ENCODE measurements at places on chromosomes 11 and 22. TPM values are rescaled to one million over a fixed set of nuclear protein-coding genes. Genes with fewer than 3 reads are reported as not detected.

DNA sequence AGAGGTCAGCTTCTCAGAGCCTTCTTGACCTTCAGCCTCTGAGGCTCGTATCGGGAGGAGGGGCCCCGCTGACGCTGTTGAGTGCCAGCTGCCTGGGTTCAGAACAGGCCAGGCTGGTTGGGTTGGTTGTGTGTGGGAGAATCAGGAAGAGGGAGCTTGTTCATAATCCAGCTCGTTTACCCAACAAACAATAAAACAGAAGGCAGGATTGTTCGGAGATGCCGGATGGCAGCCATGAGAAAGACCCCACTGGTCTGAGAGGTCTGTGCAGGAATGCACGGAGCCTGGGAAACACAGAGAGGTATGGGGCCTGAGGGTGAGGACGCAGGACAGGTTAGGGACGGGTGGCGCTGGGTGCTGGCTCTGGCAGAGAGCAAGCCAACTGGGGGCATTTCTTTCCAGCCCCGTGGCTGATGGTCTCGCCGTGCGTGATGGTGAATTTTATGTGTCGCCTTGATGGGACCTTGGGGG, 31.6 kb upstream of the SHANK2 start:
- DNase-seq: peak; percentile 87

- no peak for DNase-seq
Observed at GRCh38 chr11:118061586-118062125, 15.2 kb upstream of the TMPRSS4 start.

- DNase-seq: no peak
Observed at GRCh38 chr11:134557571-134558257, 145.7 kb upstream of the B3GAT1 start.

DNA sequence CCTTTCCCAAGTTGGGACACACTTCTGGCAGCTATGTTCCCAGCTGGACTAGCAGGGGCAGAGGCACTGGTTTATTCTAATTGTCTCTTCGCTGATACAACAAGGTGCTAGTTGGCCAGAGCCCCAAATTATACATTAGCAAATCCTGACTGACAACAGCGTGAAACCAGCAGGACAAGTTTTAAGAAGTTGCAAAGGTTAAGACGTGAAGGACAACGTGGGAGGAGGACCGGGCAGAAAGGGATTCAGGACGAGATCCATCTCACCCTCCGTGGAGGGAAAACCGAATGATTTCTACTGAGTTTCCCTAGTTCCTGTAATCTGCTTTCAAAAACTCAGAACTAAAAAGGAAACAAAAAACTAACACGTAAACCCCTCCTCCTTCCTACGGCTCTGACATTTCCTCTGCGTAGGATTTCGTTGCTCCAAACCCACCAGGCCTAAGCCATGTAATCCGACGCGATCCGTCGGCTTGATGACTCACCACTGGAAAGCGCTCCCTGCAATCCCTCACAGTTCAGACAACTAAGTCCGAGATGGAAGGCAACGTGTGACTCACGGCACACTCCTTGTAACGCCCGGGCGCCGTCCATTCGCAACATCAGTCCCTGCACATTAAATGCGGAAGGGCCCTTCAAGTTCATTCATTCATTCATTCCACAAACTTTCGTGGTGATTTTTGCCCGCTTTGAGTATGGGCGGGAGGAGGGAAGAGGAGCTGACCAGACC, 703 bp downstream of the POGLUT3 start:
- DNase-seq: peak; percentile 79

DNA sequence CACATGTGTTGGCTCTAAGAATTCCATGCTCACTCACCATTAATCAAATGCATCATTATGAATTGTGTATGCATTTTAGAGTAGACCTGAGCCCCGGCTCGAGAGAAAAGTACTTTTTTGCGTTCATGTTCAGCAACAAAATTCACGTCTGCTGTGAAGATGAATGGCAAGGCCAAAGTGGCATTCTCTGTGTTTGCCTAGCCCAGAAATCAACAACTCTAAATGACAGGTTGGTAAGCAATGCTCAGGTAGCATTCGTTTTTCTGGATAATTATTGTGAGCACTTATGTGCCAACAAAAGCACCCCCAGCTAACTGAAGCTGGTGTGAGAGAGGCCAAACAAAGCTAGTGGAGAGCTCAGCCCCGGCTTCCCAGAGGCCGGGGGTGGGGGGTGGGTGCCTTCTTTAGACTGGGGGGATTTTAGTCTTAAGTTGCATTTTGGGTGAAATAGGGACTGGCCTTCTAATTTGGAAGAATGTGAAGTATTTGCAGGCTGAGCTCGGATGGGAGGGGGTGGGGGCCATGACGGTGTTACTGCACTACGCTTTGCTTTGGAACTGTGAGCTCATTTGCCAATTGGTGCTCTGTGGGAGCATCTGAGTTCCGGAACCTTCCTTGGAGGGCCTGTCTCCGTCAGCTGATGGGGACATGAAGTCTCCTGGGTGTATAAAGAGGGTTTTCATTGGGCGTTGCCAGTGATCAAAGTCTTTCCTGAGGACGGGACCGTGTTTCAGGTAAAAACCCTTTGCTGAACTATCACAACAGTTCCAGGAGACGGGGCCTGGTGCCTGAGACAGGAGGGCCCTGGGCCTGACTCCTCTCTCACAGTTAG, 29.0 kb upstream of the ALX4 start:
- DNase-seq: no peak

- DNase-seq: peak; percentile 77
Observed at GRCh38 chr11:65506772-65507505, 8.1 kb downstream of the MALAT1 start.

GRCh38 chr11:84250834-84251613, 964.9 kb upstream of the CCDC90B start:
- DNase-seq: no peak

GRCh38 chr11:117572671-117573070, 224.3 kb downstream of the DSCAML1 start:
- no peak for DNase-seq

GRCh38 chr11:95337175-95337957, 106.4 kb upstream of the SESN3 start:
- DNase-seq: no peak

DNA sequence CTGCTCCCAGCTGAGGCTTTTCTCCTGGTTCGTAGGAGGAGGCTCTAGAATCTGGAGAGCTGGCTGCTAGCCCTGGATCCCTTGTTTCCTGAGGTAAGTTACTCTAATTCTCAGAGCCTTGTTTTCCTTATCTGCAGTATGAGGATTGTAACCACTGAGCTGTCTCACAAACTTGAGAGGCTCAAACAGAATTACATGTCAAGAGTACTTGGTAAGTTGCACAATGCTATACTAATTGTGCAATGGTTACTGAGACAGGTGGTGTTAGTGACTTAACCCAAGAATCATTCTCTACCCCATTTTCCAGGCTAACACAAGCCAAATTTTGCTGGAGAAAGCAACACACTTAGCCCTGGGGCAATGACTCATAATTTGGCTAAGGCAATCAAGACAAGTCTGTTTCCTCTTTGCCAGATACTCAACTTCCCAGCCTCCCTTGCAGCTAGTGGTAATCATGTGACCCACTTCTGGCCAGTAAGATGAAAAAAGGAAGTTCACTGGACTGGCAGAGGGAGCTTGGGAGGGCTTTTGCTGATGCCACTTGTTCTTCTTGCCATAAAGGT, 348.0 kb downstream of the TENM4 start:
- DNase-seq: no peak

- DNase-seq: no peak
Observed at GRCh38 chr11:70526116-70527045, 128.1 kb downstream of the CTTN start.

DNA sequence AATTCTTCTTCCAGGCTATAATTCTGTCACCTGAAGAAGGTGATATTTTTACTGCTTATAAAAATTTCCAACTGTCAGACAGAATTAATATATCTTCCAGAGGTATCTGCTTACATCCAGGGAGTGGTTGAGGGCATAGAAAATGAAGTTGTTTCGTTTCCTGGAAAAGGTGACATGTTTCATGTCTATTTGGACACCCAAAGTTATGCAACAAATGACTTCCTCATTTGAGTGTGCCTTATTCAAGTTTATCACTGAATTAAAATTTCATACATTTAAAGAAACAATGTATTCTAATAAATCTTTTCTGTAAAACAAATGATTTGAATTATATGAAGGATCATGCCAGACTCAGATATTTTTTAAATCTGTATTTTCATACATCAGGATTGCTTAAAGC, 8.5 kb upstream of the GRAMD1B start:
- no peak for DNase-seq

DNA sequence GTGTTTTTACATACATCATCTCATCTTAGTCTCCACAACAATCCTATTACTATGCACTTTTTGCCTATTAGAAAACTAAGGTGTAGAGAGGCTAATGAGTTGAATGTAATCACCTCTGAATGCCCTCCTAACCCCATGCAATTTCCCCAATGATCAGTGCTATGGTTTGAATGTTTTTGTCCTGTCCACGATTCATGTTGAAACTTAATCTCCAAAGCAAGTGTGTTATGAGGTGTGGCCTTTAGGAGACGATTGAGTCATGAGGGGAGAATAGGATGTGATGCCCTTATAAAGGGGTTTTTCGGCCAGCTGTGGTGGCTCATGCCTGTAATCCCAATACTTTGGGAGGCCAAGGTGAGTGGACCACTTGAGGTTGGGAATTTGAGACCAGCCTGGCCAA, 2.0 kb upstream of the CCDC73 start:
- no peak for DNase-seq

DNA sequence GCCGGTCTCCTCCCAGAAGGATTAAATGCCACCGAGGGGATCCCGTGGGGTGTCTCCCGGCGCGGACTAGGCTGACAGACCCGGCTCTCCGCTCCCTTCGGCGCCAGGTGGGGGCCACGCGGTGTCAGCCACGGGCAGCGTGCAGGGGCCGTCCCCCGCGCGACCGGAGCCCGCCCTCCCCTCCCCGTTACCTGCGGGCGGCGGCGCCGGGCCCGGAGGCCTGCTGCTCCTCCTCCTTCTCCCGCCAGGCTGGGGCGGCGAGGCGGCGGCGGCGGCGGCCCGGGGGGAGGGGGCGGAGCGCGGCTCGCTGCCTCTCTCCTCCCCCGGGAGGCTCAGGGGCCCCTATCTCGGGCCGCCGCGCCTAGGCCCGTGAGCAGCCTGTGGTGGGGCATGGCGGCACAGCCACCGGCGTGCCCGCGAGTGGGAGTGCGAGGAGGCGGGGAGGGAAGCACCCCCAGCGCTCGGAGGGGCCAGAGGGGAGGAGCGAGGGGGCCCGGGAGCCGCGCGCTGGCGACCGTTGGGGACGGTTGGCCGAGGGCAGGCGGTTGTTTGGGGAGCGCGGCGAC, 450 bp downstream of the ZBTB44 start:
- peak; percentile 89 for DNase-seq

DNA sequence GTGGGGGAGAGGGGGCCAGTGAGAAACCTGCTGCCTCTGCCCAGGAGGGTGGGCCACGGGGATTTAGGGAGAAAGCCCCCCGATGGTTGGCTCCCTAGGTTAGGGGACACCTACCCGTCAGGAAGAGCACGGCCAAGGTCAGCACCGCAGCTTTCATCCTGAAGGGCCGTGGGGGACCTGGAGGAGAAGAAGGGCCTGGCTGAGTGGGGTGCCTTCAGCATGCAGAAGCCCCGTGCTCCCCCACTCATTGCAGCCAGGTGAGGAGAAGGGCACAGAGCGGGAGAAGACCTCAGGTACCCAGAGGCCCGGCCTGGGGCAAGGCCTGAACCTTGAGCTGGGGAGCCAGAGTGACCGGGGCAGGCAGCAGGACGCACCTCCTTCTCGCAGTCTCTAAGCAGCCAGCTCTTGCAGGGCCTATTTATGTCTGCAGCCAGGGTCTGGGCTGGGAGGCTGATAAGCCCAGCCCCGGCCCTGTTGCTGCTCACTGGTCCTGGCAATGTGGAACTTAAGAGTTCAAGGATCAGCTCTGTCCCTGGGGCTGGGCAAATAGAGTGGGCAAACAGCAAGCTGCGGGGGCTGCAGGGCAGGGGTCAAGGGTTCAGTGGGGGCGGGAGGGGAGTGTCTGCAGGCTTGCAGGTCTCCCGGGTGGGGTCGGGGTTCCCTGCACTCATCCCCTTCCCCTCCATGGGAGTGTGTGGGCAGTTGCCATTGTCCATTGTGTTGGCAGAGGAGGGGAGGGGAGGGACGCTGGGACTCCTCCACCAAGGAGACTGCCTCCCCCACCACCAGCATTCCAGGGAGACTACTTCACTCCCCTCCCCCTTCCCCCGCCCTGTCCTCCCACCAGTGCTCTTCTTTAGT, at the start of gene APOA1:
TSS of gene APOA1 (minus strand) at position 392 of the 861 bp plus-strand sequence. CDS start at position 157, 235 bp downstream.
- DNase-seq: no peak

DNA sequence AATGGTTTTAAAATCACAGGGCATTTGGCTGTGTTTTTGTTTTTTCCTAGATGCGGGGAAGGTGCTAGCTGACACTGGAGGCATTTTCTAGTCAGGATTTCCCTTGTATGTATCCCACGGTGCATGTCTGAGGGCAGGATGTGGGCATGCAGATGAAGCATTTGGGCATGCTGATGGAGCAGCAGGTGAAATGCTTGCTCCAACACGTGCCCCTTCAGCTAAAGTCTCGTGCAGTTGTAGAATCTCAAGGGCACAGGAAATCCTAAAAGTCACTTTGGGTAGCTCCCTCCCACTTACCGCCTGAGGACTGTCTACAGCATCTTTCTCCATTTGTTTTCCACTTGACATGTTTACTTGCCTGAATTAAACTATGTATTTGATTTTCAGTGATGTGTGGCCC, 429.4 kb upstream of the B3GAT1 start:
- DNase-seq: no peak

- no peak for DNase-seq
Observed at GRCh38 chr22:29259253-29259899, 8.4 kb downstream of the RHBDD3 start.

- no peak for DNase-seq
Observed at GRCh38 chr11:73800276-73800806, 12.7 kb downstream of the MRPL48 start.

DNA sequence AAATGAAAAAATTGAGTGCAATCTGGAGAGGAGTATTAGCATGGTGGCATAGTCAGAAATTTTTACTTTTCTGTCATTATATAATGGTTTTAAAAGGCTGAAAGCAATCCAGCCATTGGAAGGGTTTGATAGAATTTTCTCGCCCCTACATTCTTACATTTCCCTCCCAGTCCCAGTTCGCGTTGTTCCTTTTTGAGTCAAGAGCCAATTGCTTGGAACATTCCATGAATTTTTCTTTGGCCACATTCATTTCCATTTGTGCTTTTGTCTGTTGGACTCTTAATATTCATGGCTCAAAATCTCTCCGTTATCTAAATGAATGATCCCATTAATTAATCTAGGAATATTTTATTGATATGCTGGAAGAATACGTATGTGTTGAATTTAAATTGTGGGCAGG, 66.0 kb downstream of the GRK3 start:
- no peak for DNase-seq

Gene SLC5A4
- total RNA-seq: 0.25 TPM

Gene ART1
- total RNA-seq: not detected

Gene TRIM48
- not detected for total RNA-seq

Gene SCN3B
- 1.2 TPM for total RNA-seq

Gene CELSR1
- 1.2 TPM for total RNA-seq

Gene CCDC88B
- total RNA-seq: 3.6 TPM

Gene IGSF22
- total RNA-seq: 0.71 TPM

Gene NXPE2
- total RNA-seq: not detected

Gene SEPTIN5
- total RNA-seq: 12.2 TPM

All from pancreas (tissue), 10 donors.